ENCODE measurements at places on chromosomes 2 and 18.

GRCh38 chr18:26438980-26439379, 109.4 kb downstream of the KCTD1 start:
- no peak for DNase-seq

GRCh38 chr18:12639990-12640880, 17.7 kb downstream of the SPIRE1 start:
- no peak for DNase-seq

DNA sequence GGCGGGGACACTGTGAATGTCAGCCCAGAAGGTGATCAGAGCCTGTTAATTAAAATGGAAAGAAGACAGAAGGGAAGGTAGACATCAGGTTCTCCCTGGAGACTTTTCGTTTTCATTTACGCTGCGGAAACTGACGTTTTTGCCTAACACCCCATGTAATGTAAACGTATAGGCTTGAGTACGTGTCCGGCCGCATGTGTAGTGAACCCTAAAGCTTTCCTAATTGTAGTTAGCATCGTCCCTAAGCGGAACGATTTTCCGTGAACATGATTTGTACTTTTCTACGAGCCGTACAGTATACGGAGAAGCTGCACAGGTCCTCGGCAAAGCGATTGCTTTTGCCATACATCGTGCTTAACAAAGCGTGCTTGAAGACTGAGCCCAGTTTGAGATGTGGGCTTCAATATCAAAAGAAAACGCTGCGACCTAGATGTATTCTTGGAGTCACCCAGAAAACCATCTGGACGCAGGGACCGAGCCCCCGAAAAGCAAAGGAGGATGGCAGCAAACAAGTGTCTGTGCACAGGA, 284 bp downstream of the TIMM21 start:
- DNase-seq, result no peak

- DNase-seq, result no peak
Measured at GRCh38 chr2:72077702-72078169, 69.9 kb downstream of the CYP26B1 start.

DNA sequence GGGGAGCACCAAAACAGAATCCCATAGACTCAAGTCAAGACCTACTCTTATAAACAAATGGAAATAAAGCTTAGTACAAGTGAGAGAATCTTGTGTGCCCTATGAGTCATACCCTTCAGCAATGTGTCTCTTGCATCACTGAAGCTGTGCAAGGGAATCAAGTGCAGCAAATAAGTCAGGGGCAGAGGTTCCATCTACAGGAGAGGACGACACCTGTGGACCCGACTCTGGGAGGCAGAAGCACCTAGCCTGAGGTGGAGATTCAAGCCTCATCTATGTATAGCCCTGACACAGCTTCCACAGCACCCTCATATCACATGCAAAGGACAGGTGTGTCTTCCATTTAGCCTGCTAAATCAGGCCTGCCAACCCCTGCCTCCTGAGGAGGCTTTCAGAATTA, 298.2 kb downstream of the CNTNAP5 start:
- DNase-seq, result no peak

GRCh38 chr2:222946700-222947287, 86.0 kb downstream of the ACSL3 start:
- DNase-seq, result no peak

- DNase-seq, result no peak
Measured at GRCh38 chr2:46136953-46137352, 160.3 kb upstream of the EPAS1 start.
